Activated T-cell treated with anti-CD3 and anti-CD28 coated beads for 24 hours (primary cell): ENCODE measurements at places on chromosomes 6 and 20.

DNA sequence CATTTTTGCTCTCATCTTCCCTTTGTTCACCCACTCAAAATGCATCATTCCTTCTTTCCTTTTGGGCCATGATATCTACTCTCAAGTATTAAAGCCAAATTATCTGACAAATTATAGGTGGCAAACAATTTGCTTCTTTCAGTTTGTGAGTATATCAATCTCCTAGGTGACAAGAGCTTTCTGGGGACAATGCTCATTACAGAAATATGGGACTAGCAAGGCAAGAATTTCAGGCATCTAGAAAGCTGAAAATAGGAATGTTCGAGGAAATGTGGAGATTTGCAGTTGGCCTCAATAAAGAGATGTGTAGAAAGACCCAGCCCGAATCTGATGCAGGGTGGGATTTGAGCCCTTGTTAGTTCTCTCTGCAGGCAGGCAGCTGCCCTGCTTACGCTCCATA is 71.8 kb downstream of the ALDH8A1 start:
- DNase-seq, result no peak

GRCh38 chr6:19013026-19013705 is 626.0 kb downstream of the RNF144B start:
- DNase-seq, result no peak

- no peak for DNase-seq
Observed at GRCh38 chr6:170281331-170282292, 9.3 kb downstream of the DLL1 start.

- no peak for DNase-seq
Observed at GRCh38 chr6:84525907-84526306, 238.5 kb downstream of the TBX18 start.

DNA sequence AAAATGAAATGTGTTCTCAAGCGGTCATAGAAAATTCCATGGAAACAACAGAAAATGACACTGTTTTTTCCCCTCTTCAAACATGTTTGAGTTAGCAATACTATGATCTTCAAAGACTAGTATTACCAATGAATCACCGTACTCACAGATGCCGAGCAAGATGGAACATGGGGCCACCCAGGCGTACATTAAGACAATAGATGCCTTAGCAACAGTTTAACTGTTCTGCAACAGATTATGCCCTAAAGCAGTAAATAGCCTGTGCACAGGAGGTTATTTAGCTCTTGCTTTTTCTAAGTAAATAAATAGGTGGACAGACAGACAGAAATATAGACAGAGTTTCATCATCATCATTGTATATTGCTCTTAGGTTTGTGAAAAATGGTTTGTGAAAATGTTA is 284.0 kb upstream of the DEFB112 start:
- DNase-seq, result no peak

DNA sequence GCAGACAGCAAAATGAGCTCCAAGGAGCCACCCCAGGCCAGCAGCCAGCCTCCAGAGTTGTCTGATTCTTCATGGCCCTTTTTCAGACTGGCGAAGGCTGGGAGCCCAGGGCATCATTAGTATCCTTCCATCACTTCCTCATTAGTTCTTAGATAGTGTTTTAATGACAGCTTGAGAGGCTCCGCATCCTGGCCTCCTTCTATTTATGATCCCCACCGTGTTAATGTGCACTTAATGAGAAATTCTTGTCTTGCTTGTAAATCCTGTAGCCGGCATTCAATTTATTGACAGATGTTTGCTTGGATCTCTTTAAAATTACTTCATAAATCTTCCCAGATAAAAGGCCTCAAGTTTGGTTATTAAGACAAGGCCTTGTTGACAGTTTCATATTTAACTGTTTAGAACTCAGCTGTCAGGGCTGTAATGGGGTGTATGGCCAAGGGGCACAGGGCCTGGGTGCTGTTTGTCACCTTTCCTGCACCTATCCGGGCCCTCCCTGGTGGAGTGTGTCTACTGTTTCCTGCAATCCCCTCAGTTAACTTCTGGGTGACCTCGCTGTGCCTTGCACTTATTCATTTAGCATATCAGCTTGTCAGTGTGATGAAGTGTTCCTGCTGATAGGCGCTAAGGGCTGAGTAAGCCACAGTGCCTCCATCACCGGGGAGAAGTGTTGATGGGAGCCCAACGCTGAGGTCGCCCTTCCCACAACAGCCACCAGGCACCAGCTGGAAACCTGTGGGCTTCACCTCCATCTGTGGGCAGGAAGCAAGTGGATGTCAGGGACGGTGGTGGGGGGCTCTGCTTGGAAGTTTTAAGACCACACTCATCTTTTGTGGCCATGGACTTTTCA is 169.3 kb downstream of the TSHZ2 start:
- DNase-seq, result no peak

GRCh38 chr6:109348226-109348625 is 34.0 kb downstream of the CD164 start:
- DNase-seq, result no peak

DNA sequence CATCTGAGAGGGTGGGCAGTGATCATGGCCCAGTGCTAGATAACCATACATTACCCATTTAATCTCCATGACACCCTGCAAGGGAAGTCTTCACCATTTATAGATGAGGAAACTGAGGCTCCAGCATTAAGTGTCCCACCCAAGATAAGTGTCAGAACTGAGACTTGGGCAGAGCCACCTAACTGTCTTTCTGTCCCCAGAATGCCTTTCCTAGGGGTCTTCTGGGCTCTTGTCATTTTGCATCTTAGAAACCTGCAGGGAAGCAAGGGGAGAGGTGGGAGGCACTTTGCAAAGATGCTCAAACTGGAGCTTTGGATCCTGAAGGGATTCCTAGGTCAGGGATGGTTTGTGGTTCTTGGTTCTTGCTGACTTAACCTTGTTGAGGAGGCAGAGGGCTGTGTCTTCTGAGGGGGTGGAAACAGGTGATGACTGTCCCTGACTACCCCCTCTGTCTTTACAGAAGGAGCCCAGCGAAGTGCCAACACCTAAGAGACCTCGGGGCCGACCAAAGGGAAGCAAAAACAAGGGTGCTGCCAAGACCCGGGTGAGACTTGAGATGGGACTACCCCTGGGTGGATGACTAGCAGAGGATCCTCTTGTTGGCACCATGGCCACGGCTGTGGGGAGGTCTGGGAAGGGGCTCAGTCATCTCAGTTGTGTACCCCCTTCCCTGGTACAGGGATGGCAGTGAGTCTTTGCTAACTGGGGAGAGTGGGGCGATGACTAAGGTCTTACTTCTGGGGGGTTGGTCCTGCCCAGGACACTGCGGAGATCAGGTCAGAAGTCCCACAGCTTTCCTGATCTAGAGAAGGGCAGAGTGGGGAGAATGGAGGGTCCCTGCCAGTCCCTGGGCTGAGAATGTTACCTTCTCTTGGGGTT is 5.8 kb downstream of the HMGA1 start:
- no peak for DNase-seq

GRCh38 chr6:53565886-53566285 is 21.0 kb upstream of the GCLC start:
- DNase-seq, result no peak

DNA sequence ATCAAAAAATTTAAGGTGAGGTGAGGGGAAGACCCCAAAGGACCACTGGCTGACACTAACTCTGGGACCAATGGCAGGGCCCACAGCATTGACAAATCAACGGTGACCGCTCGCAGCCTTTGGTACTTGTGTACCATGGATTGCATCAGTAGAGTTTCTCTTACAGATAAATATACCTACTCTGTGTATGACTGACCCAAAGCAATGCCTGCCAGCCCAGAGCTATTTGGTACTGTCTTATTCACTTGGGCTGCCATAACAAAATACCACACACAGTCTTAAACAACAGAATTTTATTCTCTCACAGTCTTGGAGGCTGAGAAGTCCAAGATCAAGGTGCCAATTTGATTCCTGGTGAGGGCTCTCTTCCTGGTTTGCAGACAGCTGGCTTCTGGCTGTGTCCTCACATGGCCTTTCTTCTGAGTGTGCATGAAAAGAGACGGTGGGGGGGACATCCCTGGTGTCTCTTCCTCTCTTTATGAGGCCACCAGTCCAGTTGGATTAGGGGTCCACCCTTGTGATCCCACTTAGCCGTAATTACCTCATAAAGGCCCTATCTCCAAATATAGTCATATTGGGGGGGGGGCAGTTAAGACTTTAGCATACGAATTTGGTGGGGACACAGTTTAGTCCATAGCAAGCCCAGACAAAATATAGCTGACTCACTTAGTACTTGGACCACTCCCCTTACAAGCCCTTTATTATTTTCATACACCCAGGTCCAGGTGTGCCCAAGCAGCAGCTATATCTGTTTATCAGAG is 336.3 kb downstream of the CD83 start:
- no peak for DNase-seq

- DNase-seq, result no peak
Observed at GRCh38 chr6:136752554-136752953, 39.7 kb downstream of the MAP3K5 start.

DNA sequence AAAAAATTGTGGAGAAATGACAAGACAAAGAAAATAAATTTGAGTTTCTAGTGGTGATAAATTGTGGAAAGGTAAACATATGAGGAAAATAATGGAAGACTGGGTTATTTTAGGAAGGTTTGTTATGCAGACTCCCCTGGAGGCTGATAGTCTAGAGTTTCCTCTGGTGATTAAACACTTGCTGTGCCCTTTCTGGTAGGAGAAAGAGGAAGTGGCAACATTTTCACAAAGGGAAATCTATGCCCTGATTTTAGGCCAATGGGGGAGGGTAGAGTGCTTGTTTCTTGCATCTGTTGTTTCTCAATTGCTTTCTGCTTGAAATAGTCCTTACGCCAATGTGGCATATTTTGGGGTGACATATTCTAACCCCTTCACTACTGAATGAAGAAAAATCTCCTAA is 129.1 kb upstream of the DOK5 start:
- DNase-seq, result no peak

DNA sequence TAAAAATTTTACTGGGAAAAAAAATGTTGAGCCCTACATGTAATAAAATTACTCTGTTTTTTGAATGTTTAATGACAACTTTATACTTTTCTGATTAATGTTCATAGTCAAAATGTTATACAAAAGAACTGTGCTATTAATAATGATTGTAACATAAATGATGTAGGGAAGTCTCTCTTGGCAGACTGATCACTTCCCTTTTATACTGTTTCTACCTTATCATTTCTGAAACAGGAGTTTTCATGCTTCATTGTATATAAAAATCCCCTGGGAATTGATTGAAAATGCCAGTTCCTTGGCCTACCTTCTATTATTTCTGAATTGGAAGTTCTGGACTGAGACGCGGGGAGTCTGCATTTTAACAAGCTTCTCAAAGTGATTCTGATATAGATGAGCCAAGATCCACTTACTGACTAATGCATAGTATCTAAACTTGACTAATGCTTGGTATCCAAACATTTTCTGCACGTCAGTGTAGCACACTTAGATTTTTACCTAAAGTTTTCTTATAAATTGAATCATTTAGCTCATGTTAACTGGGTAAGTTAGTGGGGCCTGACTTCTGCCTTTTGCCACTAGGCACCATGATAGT is 7.2 kb upstream of the HDAC2 start:
- DNase-seq, result no peak

GRCh38 chr20:13898012-13898612 is 92.3 kb downstream of the SEL1L2 start:
- no peak for DNase-seq

DNA sequence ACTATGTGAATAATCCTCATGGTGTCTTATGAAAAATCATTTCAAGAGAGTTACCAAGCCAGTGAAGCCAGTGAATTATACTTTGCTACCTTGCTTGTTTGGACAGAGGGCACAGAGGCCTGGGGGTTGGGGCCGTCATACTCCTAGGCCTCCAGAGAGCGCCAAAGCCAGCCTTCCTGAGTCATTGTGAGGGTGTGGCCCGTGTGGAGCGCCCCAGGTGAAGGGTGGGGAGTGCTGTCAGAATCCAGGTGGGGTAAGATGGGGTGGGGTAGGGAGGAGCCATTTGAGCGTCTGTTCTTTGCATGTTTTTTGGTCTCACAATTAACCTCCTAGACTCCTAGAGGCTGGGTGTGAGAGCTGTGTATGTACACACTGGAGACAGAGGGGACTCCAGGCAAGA is 71.1 kb downstream of the PERP start:
- DNase-seq, result no peak

- DNase-seq, result no peak
Observed at GRCh38 chr20:44537993-44538392, 16.1 kb upstream of the SERINC3 start.

DNA sequence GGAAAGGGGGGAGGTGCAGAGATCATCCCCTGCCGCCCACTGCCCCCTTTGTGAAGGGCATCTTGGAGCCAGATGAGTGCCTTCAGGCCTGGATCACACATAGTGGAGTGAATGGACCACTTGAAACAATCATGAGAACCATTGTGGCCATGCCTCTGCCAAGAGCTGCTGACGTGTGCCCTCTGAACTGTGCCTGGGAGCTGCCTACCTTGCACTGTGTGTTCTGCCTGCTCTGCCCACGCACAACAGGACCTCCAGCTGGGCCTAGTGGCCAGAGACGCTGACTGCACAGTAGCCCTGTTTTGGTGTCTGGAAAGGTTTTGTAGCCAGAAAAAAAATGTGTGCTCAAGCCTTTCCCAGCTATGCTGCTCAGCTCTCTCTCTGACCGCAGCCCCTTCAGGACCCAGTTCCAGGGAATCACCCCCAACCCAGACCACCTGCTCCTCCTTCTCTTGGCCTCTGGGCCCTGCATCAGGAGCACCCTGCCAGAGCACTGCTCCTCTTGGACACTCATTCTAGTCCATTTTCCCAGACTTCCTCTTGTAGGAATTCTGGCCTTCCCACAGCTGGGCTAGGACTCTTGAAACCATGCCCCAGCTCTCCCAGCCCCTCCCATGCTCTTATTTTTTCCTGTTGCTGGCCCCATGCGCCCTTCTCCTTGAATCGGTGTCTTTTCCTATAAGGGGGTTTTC is 1.6 kb upstream of the ADIG start:
- no peak for DNase-seq

GRCh38 chr6:48048451-48049146 is 62.4 kb downstream of the PTCHD4 start:
- DNase-seq, result no peak

GRCh38 chr20:884983-885952 is 30.9 kb downstream of the ANGPT4 start:
- DNase-seq, result no peak

GRCh38 chr6:111732390-111732789 is 126.7 kb upstream of the TRAF3IP2 start:
- no peak for DNase-seq

DNA sequence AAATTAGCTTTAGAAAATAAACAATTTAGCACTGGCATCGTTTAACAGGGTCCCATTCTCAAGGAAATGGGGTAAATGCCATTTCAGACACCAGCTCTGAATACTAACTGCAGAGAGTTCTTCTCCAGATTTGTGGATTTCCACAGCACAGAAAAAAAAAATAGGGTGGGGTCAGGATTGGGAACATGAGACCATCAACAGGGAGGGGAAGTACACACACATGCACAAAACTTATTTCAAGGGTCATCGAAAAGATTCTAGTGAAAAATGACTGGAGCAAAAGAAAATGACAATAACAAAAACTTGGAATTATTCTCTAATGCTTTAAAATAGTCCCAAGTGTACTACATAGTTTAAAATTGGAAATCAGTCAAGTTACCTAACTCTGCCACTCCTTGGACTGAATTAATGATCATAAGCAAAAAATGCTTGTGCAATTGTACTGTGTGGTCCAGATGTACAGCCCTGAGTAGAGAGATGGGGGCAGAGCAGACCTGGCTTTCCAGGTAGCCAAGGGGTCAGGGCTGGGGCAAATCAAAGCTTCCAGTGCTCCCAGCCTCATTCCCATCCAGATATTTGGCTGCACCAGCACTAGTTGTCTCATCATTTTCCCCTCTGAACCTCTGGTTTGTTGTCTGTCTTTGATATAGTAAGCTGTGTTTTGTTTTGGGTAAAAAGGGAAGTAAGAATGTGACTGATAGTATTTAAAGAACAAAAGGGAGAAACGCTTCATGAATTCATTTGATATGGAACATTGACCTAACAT is 152.4 kb downstream of the SOBP start:
- no peak for DNase-seq

GRCh38 chr6:8000188-8000596 is 64.0 kb downstream of the BLOC1S5 start:
- DNase-seq, result no peak
